ENCODE measurements at places on chromosomes 6 and 20.
A peak's percentile ranks its signal among the peaks of the same experiment; 100 is the strongest.

DNA sequence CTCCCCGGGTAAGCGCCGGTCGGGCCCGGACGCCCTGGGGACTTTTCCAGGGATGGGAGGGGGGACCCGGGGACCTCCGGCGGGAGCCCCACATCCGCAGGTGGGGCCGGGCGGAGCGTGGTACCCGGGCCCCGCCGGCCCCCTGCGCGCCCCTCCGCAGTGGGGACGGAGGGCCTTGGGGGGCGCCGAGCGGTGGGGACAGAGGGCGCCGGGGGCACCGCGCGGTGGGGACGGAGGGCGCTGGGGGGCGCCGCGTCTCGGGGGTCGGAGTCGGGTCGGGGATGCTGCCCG is 270 bp downstream of the PLEKHG1 start:
- DNase-seq, result no peak

DNA sequence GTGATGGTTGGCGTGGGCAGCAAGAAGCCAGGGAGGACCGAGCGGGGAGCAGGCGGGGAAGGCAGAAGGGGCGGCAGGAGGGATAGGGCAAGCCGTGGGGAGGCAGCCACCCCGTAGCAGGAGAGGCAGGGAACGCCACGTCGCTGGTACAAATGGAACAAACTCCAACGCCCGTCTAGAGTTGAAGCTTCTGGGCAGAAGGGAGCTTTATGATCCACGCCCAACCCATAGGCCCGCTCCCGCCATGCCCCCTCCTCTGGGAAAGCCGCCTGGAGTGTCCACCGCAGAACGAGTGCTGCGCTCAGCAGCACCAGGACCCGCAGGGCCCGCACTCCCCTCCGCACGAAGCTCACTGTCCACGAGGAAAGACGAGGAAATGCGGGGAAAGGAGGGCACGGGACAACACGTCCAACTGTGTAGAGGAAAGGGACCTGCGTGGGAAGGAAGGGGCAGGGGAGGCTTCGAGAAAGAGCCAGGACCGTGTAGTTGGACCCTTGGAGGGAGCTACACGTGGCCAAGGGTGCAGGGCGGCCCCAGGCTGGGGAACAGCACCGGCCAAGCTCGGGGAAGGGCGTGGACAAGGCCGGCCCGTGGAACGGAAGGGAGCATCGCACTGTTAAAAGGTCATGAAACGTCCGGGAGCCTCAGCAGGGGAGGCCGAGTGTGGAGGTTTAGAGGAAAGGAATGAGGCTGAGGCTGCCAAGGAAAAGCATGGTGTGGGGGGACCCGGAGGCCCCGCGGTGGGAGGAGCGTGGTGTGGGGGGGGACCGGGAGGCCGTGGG is 204.0 kb downstream of the DLL1 start:
- no peak for DNase-seq

GRCh38 chr6:14722001-14722562 is 523.8 kb upstream of the JARID2 start:
- DNase-seq, result no peak

- DNase-seq, result no peak
These were observed 160.2 kb downstream of the GMPR start for GRCh38 chr6:16398587-16398986.

GRCh38 chr6:3322366-3322890 is 63.7 kb downstream of the PSMG4 start:
- DNase-seq, result no peak

DNA sequence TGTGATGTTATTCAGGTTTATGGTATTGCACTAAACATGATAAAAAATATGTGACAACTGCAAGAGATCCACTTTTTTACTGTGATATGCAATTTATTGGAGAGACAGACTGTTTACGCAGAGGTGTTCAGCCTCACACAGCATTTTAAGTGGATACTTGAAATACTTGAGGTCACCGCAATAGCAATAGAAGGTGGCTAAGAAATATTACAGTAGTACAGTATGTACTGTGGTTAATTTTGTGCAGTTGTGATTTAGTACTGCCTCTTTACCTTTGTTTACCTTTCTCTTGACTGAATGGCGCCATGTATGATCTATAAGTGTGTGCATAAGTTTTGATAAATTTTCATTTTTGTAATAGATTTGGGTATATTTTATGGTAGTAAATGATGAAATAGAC is 17.4 kb downstream of the MACROD2 start:
- no peak for DNase-seq

DNA sequence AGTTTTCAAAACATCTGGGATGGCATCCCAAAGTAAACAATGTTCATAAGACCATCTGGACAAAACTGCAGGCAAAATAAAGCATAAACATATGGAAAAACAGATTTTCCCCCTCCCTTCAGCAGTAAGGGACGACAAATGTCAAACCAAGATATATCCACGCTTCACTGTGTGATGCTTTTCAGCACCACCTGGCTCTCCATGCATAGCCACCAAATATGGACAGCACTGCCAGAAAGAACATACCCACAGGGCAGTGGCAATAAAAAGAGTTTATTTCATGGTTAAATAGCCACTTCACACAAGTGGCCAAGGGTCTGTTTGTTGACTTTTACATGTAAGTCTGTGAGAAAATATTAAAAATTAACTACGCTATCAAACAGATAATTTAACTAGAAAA is 23.1 kb downstream of the USP45 start:
- DNase-seq, result no peak

- peak; percentile 74 for DNase-seq
These were observed 37.6 kb upstream of the PLCB1 start for GRCh38 chr20:8094415-8094818.

DNA sequence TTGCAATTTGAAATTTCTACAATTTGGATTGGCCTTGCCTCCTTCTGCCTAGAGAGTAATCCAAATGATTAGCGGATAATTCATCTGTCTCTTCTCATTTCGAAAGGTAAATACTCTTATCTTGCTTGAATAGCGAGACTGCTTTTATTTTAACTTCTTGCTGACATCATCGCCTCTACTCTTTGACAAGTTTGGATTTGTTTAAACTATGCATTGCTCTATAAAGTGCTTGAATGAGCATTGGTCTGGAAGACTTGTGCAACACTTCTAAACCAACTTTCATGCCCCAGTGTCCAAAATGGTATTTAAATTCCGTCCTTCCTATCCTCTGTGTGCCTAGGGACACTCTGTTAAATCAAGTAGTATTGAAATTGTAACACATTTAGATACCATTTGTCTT is 384.1 kb upstream of the SLC35B3 start:
- DNase-seq, result no peak

GRCh38 chr6:121887724-121888123 is 452.3 kb downstream of the GJA1 start:
- no peak for DNase-seq

GRCh38 chr20:61099806-61100205 is 152.3 kb upstream of the CDH4 start:
- DNase-seq, result peak; percentile 60

GRCh38 chr6:159093609-159094443 is 49.0 kb upstream of the TAGAP start:
- no peak for DNase-seq

DNA sequence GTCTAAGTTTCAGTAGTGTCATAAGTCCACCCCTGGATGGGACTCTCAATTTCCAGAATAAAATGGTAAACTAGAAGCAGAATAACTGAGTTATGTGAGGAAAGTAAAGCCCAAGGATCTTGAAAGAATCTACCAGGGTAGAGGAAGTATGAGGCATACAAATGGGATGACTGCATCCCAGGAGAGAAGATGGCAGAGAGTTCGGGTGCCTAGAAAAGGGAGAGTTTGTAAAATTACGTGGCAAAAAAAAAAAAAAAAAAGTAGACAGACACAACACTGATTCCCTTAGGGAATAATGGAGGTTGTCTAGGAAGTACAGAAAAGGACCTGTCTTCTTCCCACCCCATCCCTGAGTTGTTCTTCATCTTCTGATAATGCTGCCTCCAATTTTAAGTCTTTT is 3.4 kb downstream of the GABBR1 start:
- no peak for DNase-seq

DNA sequence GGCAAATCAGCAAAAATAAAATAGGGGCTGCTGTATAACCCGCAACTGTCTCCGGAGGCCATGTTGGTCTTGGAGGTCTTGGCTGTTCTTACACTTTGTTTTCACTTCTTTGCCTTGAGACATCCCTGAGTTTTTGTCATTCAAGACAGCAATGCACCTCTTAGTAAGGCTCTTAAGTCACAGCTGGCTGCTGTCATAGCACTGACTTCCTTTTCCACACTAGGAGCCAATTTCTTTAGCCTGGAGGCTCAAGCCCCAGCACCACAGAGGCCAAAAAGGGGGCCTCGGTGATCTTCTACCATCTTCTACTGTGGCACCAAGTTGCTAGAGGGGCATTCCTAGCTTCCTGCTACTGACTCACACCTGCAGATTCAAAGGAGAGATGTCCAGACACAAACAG is 536.3 kb downstream of the CDH26 start:
- DNase-seq, result no peak

GRCh38 chr6:10554826-10555225 is 33.7 kb downstream of the GCNT2 start:
- DNase-seq, result no peak

DNA sequence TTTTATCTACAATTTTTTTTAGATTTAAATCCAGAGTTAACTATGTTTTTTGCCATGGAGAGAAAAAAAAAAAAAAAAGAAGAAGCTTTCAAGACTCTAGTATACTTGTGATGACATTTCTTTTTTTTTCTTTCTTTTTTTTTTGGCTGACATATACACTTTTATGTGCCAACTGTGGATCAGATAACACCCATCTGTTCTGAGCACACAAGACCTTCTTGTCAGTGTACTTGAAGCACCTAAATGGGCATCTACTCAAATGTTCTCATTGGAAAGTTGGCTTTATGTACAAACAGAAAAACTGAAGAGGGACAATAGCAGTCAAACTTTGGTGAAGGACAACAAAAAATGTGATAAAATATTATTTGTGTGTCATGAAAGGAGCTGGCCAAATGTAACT is 904.5 kb downstream of the GRIK2 start:
- no peak for DNase-seq

DNA sequence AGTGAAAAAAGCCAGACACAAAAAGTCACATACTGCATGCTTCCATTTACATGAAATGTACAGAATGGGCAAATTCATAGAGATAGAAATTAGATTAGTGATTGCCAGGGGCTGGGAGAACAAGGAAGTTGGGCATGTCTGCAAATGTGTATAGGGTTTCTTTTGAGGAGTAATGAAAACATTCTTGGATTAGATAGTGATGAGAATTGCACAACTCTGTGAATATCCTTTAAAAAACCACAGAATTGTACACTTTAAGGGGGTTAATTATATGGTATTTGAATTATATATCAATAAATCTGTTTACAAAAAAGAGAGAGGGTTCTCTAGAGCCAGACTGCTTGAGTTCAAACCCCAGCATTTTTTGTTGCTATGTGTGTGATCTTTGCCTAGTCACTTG is 188.1 kb downstream of the CDC5L start:
- no peak for DNase-seq

DNA sequence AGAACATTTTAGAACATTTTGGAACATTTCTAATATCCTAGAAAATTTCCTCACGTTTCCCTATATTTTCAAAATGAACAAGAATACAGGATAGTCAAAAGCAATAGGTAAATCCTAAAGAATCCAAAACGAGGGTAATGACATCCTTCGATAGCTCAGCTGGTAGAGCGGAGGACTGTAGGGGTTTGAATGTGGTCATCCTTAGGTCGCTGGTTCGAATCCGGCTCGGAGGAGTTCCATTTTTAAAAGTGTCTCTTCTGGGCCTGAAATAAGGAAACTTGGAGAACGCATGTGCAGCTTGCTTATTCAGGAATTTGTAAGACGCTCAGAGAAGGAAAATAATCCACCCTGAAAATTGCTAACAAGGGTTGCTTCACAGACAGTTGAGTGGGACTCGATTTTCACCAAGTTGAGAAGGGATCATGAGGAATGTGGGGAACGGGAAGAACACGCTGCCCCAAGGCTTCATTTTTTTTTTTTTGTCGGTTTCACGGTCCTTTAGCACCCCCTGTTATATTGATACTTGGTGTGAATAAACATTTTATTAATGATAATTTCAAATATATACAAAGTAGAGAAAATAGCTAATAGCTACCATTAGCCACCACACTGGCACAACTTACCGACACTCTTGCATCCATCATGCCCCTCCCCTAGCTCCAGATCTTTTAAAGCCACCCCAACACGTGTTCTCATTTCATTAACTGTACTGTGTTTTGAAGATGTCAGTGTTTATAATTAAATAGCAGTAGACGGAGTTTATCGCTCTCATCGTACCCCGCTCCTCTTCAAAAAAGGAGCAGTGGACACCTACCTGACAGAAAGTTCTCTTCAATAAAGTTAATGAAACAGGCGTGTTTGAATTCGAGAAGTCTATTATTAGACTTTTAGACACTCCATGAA is 1.8 kb upstream of the ABT1 start:
- DNase-seq, result no peak

GRCh38 chr6:104046426-104046825 is 813.3 kb downstream of the HACE1 start:
- no peak for DNase-seq

Data from right lung (tissue), 10 donors.